ENCODE measurements at places on chromosomes 3 and 15.

DNA sequence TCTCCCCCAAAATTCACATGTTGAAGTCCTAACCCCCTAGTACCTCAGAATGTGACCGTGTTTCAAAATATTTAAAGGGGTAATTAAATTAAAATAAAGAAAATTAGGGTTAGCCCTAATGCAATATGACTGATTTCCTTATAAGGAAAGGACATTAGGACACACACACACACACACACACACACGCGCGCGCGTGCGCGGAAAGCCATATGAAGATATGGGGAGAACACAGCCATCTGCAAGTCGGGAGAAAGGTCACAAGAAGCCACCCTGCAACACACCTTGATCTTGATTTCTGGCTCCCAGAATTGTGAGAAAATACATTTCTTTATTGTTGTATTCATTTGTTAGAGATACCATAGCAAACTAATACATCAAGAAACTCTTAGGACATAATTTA lies 54.6 kb upstream of the STXBP5L start:
- no peak for DNase-seq

- peak; percentile 77 for DNase-seq
These were observed 3.8 kb upstream of the ACAD9 start for GRCh38 chr3:128875556-128876120.

DNA sequence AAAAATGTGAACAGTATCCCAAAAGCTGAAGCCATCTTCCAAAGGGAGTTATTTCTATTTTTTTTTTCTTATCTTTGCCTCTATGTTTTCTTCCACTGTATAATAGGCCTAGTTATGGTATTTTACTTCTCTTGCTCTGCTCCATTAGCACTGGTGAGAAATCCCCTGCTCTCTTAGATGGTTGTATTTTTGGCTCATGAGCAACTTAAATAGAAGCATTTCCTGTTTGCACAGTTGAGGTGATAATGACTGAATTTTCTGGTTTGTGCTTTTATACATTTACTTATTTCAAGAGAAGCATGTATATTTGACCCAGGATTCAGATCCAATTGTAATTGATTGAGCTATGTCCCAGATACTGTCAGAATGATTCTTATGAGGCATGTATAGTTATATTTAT lies 61.6 kb upstream of the CD200R1L start:
- DNase-seq: no peak

DNA sequence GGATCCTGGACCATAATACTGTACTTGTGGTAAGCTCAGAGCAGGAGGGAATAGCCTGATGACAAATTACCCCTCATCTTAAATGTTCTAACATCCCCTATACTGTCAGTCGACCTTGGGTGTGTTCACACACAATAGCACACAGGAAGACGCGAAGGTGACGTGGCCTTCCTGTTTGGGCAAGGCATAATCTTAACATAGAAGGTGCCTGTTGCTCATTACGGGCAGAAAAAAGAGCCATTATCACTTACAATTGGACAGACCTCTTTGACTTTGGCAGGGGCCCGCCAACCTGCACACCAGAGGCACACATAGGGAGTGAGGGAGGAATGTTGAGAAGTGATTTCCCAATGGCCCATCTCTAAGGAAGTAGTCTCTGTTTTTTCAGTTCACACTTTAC lies 144.2 kb downstream of the ANO10 start:
- DNase-seq: no peak

DNA sequence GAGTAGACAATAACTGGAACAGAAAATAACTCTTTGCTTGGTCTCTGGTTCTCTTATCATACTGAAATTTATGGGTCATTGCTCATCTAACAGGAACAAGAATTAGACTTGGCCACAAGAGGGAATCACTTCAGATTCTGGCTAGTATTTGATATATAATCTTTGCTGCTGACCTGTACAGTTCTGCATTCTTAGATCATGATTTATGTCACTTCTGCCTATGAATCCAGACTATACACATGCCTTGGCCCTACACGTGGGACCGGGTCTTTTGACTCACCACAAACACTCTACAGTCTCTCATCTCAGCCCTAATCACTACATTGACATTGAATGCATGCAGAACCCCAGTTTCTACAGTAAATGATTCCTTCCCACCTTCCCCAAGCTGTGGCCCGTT lies 162.5 kb upstream of the SOX2 start:
- DNase-seq: no peak

- no peak for DNase-seq
These were observed 3.3 kb downstream of the GABRG3 start for GRCh38 chr15:26974120-26974780.

All from suppressor macrophage treated with lipopolysaccharide for 4 hours (primary cell).